ENCODE measurements at places on chromosomes 11 and 22.

DNA sequence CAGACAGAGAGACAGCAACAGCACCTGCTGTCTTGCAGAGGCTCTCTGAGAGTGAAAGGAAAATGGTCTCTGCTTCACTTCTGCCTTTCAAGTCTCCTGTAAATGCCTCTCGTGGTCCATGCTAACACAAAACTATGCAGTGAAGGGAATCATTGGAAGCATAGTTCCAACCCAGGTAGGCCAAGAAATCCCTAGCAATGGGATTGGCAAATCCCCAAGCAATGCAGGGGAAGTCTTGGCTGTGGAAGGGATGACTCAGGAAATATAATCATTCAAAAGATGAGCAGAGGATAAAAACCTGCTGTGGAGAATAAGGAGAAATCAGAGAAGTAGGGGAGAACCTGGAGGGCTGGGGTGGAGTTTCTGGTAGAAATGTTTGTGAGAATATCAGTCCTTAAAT, 216.1 kb upstream of the ZBED5 start:
- DNase-seq, result no peak
- H3K4me1 ChIP-seq, result peaks cover 5% of the 10 kb centered on the region
- no peaks in the 10 kb centered on the region for H3K27me3 ChIP-seq

- H3K27ac ChIP-seq, result no peak overlapping the region
- no peaks in the 10 kb centered on the region for H3K27me3 ChIP-seq
- no peaks in the 10 kb centered on the region for H3K4me1 ChIP-seq
- H3K36me3 ChIP-seq, result no peaks in the 10 kb centered on the region
- no peak overlapping the region for H3K4me3 ChIP-seq
Measured at GRCh38 chr11:46930089-46930488, 6.5 kb upstream of the CSTPP1 start.

- no peak overlapping the region for H3K4me3 ChIP-seq
- H3K27me3 ChIP-seq, result no peaks in the 10 kb centered on the region
- no peak overlapping the region for H3K27ac ChIP-seq
- no peak for DNase-seq
Measured at GRCh38 chr11:25602149-25602548, 729.8 kb upstream of the ANO3 start.

GRCh38 chr22:22213231-22213630, 31.4 kb upstream of the VPREB1 start:
- no peaks in the 10 kb centered on the region for H3K36me3 ChIP-seq
- H3K4me1 ChIP-seq, result peaks cover 3% of the 10 kb centered on the region
- no peak overlapping the region for H3K4me3 ChIP-seq
- DNase-seq, result no peak
- peaks cover 12% of the 10 kb centered on the region for H3K27me3 ChIP-seq

- no peaks in the 10 kb centered on the region for H3K36me3 ChIP-seq
- no peaks in the 10 kb centered on the region for H3K4me1 ChIP-seq
- no peak overlapping the region for H3K4me3 ChIP-seq
- H3K27ac ChIP-seq, result no peak overlapping the region
- no peak for DNase-seq
Measured at GRCh38 chr11:69797737-69798528, 21.3 kb downstream of the FGF3 start.

GRCh38 chr22:23067023-23067650, 3.2 kb upstream of the GNAZ start:
- no peak overlapping the region for H3K27ac ChIP-seq
- H3K4me1 ChIP-seq, result peaks cover 20% of the 10 kb centered on the region
- H3K36me3 ChIP-seq, result no peaks in the 10 kb centered on the region
- no peak overlapping the region for H3K4me3 ChIP-seq
- H3K27me3 ChIP-seq, result no peaks in the 10 kb centered on the region

GRCh38 chr11:398826-399225, 4.8 kb downstream of the PKP3 start:
- H3K4me1 ChIP-seq, result peaks cover 31% of the 10 kb centered on the region
- no peak overlapping the region for H3K4me3 ChIP-seq
- H3K27me3 ChIP-seq, result peaks cover 10% of the 10 kb centered on the region
- H3K36me3 ChIP-seq, result peaks cover 35% of the 10 kb centered on the region

- H3K36me3 ChIP-seq, result no peaks in the 10 kb centered on the region
- no peaks in the 10 kb centered on the region for H3K4me1 ChIP-seq
- H3K4me3 ChIP-seq, result no peak overlapping the region
- no peak overlapping the region for H3K27ac ChIP-seq
- no peaks in the 10 kb centered on the region for H3K27me3 ChIP-seq
Measured at GRCh38 chr11:89667001-89667400, 43.1 kb upstream of the TRIM77 start.

DNA sequence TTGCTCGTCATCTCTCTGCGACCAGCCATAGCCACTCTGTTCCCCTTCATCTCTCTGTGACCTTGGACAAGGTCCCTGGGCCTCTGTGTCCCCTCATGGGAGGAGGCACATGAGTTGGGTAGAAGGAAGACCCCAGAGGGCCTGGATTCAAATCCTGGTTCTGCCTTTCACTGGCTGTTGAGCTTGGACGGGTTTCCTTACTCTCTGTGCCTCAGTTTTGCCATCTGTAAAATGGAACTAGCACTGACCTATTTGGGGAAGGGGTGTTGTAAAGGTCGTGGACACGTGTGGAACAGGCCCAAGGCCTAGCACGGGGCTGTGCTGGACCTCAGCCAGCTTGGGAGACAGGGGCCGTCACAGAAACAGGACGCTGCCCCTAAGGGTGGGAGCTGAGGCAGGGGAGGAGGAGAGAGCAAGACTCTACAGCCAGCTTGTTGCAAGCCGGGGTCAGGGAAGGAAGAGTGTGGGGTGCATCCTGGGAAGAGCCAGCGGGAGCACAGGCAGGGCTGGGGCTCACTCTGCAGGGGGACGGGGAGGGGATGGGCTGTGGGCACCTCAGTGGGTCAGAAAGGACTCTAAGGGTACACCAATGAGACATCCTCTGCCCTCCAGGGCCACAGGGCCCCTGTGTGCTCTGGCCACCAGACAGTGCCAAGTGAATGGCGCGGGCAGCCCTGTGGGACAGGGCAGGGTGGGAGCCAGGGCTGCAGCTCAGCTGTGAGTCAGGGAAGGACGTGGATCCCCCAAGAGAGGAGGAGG, 59.1 kb downstream of the WNT7B start:
- DNase-seq, result no peak
- H3K4me3 ChIP-seq, result no peak overlapping the region
- peaks cover 5% of the 10 kb centered on the region for H3K4me1 ChIP-seq
- no peaks in the 10 kb centered on the region for H3K36me3 ChIP-seq
- peaks cover 8% of the 10 kb centered on the region for H3K27me3 ChIP-seq
- no peak overlapping the region for H3K27ac ChIP-seq

DNA sequence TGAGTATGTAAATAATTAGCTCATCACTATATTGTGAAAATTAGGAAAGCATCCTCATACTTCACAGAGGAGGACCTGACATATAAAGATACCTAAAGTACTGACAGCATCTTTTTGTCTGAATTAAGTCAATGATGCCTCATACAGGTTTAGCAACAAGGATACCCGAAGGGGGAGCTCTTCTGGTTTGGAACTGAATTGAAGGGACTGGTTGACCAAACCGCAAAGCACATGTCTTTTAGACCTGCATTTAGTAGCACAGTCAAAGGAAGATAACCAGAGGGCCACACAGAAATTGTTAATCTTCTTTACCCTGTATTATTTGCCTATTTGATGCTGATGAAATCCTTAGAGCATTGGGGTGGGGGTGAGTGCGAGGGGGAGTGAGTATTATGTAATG, 12.9 kb upstream of the WT1 start:
- no peaks in the 10 kb centered on the region for H3K36me3 ChIP-seq
- no peak for DNase-seq
- H3K4me3 ChIP-seq, result no peak overlapping the region
- peaks cover 21% of the 10 kb centered on the region for H3K27me3 ChIP-seq
- no peak overlapping the region for H3K27ac ChIP-seq

DNA sequence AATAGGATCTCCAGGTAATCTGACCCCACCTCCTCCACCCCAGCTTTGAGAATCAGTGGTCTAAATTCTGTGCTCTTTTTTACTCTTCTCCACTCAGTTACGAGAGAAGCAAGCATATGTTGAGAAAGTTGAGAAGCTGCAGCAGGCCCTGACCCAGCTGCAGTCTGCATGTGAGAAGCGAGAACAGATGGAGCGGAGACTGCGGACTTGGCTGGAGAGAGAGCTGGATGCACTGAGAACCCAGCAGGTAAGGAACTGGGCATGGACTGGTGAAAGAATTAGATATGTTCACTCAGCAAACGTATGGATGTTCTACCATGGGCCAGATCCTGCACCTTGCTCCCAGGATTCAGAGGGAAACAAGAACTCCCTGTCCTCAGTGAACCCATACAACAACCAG, 85.7 kb downstream of the AMOTL1 start:
- no peak overlapping the region for H3K27ac ChIP-seq
- H3K4me3 ChIP-seq, result no peak overlapping the region
- H3K36me3 ChIP-seq, result peaks cover 58% of the 10 kb centered on the region
- no peaks in the 10 kb centered on the region for H3K27me3 ChIP-seq

- H3K4me1 ChIP-seq, result peaks cover 9% of the 10 kb centered on the region
- no peaks in the 10 kb centered on the region for H3K36me3 ChIP-seq
- DNase-seq, result no peak
Measured at GRCh38 chr11:27242591-27242990, 120.4 kb downstream of the CCDC34 start.

- no peaks in the 10 kb centered on the region for H3K36me3 ChIP-seq
- no peak for DNase-seq
- no peak overlapping the region for H3K27ac ChIP-seq
- no peak overlapping the region for H3K4me3 ChIP-seq
- no peaks in the 10 kb centered on the region for H3K4me1 ChIP-seq
Measured at GRCh38 chr11:44416776-44417175, 106.8 kb upstream of the ALX4 start.

- no peak for DNase-seq
- H3K27me3 ChIP-seq, result no peaks in the 10 kb centered on the region
- peaks cover 38% of the 10 kb centered on the region for H3K4me1 ChIP-seq
- no peak overlapping the region for H3K4me3 ChIP-seq
- H3K36me3 ChIP-seq, result no peaks in the 10 kb centered on the region
- H3K27ac ChIP-seq, result peak overlapping the region; percentile 50
Measured at GRCh38 chr22:38036392-38037062, 20.7 kb upstream of the PICK1 start.

GRCh38 chr11:110262072-110262403, 34.4 kb downstream of the RDX start:
- H3K36me3 ChIP-seq, result peaks cover 41% of the 10 kb centered on the region
- no peaks in the 10 kb centered on the region for H3K27me3 ChIP-seq
- no peaks in the 10 kb centered on the region for H3K4me1 ChIP-seq
- H3K4me3 ChIP-seq, result no peak overlapping the region
- DNase-seq, result no peak
- no peak overlapping the region for H3K27ac ChIP-seq

All from suprapubic skin (tissue), 4 donors.